ENCODE measurements at places on chromosomes 7 and 10.

- DNase-seq: no peak
Measured at GRCh38 chr7:77550586-77550985, 13.5 kb downstream of the PTPN12 start.

DNA sequence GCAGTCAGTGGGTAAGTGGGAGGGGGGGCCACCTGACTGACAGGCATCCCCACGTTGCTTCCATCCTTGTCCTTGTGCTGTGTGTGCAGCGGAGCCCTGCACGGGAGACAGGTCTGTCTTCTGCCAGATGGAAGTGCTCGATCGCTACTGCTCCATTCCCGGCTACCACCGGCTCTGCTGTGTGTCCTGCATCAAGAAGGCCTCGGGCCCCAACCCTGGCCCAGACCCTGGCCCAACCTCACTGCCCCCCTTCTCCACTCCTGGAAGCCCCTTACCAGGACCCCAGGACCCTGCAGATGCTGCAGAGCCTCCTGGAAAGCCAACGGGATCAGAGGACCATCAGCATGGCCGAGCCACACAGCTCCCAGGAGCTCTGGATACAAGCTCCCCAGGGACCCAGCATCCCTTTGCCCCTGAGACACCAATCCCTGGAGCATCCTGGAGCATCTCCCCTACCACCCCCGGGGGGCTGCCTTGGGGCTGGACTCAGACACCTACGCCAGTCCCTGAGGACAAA, 24.8 kb downstream of the TBATA start:
- no peak for DNase-seq

GRCh38 chr10:9656386-9656785, 1361.3 kb upstream of the CELF2 start:
- DNase-seq: no peak

GRCh38 chr10:76763376-76763775, 874.2 kb downstream of the KCNMA1 start:
- no peak for DNase-seq
